ENCODE measurements at places on chromosomes 7 and 10. TPM values are rescaled to one million over a fixed set of nuclear protein-coding genes. Genes with fewer than 3 reads are reported as not detected.

Gene RASSF4
- total RNA-seq, result 41.1 TPM

Gene STAMBPL1
- 17.1 TPM for total RNA-seq

Gene GHRHR
- total RNA-seq, result not detected

GRCh38 chr7:103843689-103844480 is 145.6 kb downstream of the RELN start:
- no peaks in the 10 kb centered on the region for H3K4me1 ChIP-seq
- no peak overlapping the region for H3K27ac ChIP-seq
- H3K36me3 ChIP-seq, result no peaks in the 10 kb centered on the region
- DNase-seq, result no peak
- H3K27me3 ChIP-seq, result no peaks in the 10 kb centered on the region

GRCh38 chr10:60422809-60423208 is 33.1 kb upstream of the ANK3 start:
- H3K27ac ChIP-seq, result no peak overlapping the region
- no peaks in the 10 kb centered on the region for H3K36me3 ChIP-seq
- no peak overlapping the region for H3K4me3 ChIP-seq
- DNase-seq, result no peak
- no peaks in the 10 kb centered on the region for H3K27me3 ChIP-seq

Measured in breast epithelium (tissue), 4 donors.